ENCODE measurements at places on chromosomes 5 and 9.

GRCh38 chr9:10774051-10774450 lies 161.2 kb upstream of the PTPRD start:
- DNase-seq: no peak

GRCh38 chr9:112615584-112616266 lies 102.2 kb downstream of the INIP start:
- no peak for DNase-seq

GRCh38 chr9:106693558-106693957 lies 169.4 kb upstream of the ZNF462 start:
- no peak for DNase-seq

GRCh38 chr5:174665347-174665746 lies 59.0 kb upstream of the MSX2 start:
- DNase-seq: no peak

DNA sequence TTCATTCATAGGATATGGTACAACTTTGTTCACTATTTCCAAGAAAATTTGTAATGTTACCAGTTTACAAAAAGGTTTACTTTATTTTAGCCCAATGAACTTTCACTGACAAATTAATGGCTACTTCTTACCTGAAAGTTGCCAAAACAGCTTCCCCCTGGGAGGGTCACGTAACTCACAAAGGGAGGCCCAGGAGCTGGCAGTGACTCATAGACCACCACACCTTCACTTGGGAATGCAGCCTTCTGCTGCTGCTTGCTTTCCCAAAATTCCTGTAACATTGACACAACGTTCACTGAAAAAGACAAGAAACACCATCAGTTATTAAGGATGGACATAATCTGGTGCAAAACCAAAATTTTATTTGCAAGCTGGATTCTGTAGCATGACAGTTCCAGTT lies 18.1 kb downstream of the LIX1 start:
- DNase-seq: no peak

Measured in NCI-H1436 (cell line).